Substantia nigra (tissue), 51 donors: ENCODE measurements at places on chromosomes 1 and 21.

DNA sequence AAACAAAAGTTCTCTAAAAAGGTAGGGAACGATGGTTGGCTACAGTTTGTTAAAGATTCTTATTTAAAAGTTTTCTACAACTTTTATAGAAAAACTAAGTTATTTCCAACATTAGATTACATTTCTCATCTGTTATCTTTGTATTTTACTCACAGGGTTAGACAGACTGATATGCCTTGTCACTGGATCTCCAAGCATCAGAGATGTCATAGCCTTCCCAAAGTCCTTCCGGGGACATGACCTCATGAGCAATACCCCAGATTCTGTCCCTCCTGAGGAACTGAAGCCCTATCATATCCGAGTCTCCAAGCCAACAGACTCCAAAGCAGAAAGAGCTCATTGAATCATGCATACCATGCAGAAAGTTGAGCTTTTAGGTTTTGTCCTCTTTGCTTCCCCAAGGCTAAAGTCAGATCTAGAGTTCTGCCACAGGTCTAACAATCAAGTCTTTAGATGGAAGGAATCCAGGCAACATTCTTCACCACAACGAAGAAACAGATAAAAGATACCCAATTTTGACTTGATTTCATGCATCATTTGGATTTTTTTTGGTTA lies 10.3 kb downstream of the GAS5 start:
- no peak for DNase-seq

- no peak for DNase-seq
These were observed 33.5 kb downstream of the XKR8 start for GRCh38 chr1:27993241-27993640.

DNA sequence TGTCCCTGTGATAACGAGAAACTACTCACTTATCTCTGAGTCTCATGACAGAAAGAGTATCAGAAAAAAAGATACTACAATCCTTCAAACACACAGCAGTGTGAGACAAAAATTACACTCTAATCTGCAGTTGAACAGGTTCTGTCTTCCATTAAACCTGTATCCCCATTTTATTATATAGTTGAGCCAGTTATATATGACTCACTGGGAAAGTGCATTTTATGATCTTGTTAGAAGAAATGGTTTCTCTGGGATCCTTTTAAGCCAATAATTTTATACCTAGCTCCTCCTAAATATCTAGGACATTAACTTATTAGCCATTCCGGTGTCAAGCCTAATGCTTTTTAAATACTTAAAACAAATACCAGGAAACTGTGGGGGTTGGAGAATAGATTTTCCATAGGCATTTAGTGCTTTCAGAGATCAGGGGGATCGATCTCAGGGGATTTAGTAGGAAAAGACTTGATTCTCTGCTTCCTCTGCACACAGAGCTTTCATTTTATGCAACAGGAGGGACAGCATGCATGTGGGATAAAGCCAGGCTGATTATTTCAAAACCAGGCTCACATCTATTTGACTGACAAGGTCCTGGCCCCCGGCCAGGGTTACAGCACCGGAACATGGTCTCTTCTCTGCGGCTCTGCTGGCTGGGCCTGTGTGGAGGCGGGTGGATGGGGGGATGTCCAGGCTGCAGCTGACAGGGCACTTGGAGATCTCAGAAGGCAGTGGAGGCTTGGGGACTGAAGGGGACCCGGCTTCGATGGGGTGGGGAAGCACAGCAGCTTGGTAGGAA lies 310.6 kb downstream of the DISC1 start:
- no peak for DNase-seq

DNA sequence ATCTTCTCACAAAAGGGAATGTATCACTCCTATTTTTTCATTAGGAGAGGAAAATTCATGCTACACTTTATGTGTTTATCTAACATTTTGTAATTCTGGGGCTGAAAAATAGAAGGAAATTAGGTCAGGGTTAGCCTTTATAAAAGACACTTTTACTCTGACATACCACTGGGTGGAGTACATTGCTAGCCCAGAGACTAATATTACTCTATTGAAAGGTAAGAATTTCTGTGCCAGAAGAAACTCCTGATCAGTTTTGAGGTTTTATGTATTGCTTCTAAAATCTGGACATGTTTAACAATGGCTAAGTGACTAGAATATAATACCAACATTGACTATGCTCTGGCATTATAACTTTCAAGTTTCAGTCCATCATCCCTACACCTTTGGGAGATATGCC lies 724.6 kb downstream of the USP25 start:
- no peak for DNase-seq

DNA sequence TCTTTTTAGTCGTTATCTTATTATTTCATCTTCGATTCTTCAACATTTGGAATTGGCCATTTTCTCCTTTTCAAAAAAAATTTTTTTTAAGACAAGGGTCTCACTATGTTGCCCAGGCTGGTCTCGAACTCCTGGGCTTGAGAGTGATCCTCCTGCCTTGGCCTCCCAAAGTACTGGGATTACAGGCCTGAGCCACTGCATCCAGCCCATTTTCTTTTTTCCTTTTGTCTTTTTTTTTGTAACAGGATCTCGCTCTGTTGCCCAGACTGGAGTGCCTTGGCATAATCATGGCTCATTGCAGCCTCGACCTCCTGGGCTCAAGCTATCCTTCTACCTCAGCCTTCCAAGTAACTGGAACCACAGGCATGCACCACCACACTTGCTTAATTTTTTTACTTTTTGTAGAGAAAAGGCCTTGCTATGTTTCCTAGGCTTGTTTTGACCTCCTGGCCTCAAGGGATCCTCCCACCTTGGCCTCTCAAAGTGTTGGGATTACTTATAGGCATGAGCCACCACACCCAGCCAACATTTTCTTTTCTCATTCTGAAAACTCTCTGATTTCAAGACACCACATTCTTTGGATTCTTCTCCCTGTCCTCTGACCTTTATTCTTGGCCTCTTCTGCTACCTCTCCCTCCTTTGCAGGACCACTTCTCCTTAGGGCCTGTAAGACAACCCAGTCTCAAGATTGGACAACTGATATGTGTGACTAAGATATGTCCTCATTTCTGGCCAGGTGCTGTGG lies 6.0 kb upstream of the MAP1LC3C start:
- no peak for DNase-seq

- DNase-seq, result no peak
These were observed 12.0 kb downstream of the MDM4 start for GRCh38 chr1:204528241-204528640.

GRCh38 chr21:46268371-46268770 lies 17.0 kb downstream of the MCM3AP start:
- no peak for DNase-seq

DNA sequence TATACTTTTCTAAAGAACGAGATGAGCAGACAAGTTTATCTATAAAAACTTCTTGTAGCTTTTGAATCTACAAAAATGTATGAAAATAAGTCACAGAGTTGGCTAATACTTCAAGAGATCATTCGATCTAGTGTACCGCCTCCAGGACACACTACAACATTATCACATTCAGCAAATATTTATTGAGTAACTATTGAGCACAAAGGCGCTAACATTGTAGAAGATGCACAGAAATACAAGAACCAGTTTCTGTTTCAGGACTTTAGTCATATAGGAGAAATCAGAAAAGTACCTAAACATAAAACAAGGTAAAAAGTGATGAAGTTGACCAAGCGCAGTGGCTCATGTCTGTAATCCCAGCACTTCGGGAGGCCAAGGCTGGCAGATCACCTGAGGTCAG lies 20.6 kb downstream of the WASF2 start:
- no peak for DNase-seq

- no peak for DNase-seq
These were observed 142.7 kb downstream of the RUNX1 start for GRCh38 chr21:34906401-34906800.

DNA sequence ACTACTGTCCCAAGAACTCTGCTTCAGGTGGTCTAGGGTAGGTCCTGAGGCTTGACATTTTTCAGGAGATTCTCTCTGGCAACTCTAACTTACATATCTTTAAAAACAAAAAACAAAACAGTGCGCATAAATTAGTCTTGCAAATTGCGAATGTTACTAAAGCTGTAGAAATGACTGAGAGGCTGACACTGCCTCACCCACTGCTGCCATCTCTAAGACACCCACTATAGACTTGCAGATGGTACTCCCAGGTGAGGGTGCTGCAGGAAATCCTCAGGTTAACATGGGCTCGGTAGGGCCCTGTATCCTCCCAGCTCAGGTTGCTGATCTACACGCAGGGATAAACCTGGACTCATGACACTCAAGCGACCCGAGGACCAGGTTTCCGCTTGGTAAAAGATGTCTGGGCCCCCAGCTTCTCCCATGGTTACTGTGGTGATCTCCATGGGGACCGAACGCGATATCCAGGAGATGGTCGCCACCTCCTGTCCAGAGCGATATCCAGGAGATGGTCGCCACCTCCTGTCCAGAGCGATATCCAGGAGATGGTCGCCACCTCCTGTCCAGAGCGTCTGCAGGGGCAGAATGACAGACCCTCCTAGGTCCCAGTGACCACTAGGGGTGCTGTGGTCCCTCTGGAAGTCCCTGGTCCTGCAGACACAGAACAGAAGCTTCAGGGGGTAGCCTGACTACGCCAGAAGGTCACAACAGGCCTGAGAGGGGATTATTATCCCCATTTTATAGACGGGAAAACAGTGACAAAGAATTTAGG lies 16.2 kb upstream of the LY9 start:
- DNase-seq, result no peak

- DNase-seq, result no peak
These were observed 23.1 kb downstream of the DYRK3 start for GRCh38 chr1:206658264-206658980.

DNA sequence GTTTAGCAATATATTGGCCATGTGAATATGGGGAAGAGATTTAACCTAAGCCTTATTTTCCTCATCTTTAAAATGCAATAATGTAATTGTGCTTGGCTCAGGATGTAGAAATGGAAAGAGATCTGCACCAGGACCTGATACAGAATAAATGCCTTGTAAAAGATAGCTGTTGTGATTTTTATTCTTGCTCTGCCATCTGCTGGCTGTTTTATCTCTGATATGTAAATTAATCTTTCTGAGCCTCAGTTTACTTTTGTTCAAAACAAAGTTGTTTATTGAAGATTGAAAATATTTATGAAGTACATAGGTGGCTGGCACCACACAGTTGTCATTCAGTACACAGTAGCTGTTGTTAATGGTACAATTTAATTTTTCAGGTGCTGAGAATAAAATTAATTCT lies 21.9 kb downstream of the ZYG11B start:
- DNase-seq, result no peak

- peak; percentile 44 for DNase-seq
These were observed 4.0 kb upstream of the LACTBL1 start for GRCh38 chr1:22976461-22977243.

DNA sequence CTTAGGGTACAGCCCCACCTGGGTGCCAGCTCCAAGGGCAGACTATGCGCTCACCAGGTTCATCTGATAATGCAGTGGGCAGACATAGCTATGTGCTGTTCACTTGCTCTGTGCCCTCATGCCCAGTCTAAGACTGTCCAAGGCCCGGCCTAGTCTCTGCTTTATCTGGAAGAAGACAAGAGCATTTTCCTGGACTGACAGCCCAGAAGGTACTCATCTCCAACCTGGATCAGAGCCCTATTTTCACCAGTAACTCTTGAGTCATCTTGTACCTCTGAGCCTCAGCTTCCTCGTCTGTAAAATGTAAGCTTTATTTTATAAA lies 28.5 kb upstream of the LRRC8C start:
- DNase-seq, result no peak

- DNase-seq, result no peak
These were observed 125.8 kb downstream of the TOMM20 start for GRCh38 chr1:235002706-235003300.

- DNase-seq, result no peak
These were observed 13.8 kb downstream of the OLFML3 start for GRCh38 chr1:113993072-113993471.

GRCh38 chr1:76580206-76580605 lies 287.1 kb upstream of the ST6GALNAC5 start:
- DNase-seq, result no peak

DNA sequence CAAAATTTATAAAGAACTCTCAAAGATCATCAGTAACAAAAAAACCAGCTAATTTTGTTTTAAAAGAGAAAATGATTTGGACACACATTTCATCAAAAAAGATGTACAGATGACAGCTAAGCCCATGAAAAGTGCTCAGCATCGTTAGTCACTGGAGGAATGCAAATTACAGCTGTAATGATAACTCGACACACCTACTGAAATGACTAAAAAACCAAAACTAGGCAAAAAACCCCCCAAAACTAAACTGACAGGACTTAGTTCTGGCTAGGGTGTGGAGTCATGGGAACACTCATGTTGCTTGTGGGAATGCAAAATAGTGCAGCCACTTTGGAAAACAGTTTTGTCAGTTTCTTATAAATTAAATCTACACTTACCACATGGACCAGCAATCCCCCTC lies 59.5 kb downstream of the CNIH3 start:
- no peak for DNase-seq

DNA sequence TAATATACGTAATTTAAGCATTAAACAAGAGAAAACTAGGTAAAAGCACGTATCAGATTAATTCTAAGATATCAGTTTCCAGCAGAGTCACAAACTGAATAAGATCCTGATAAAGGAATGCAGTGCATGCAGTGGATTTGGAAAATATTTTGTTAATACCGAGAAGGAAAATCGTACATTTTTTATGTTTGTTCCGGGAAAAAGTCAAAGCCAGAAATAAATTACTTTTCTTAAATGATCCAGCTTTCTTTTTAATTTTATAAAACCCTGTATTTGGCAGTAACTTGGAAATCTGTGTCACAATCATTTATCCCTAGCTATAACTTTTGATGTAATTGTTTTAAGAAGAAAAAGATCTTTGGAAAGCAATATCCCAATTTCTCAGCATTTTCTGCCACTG lies 955 bp downstream of the PALMD start:
- no peak for DNase-seq

- no peak for DNase-seq
These were observed 7.1 kb upstream of the DDI2 start for GRCh38 chr1:15610167-15610566.

GRCh38 chr1:32611859-32612188 lies 38.5 kb downstream of the ZBTB8OS start:
- no peak for DNase-seq

DNA sequence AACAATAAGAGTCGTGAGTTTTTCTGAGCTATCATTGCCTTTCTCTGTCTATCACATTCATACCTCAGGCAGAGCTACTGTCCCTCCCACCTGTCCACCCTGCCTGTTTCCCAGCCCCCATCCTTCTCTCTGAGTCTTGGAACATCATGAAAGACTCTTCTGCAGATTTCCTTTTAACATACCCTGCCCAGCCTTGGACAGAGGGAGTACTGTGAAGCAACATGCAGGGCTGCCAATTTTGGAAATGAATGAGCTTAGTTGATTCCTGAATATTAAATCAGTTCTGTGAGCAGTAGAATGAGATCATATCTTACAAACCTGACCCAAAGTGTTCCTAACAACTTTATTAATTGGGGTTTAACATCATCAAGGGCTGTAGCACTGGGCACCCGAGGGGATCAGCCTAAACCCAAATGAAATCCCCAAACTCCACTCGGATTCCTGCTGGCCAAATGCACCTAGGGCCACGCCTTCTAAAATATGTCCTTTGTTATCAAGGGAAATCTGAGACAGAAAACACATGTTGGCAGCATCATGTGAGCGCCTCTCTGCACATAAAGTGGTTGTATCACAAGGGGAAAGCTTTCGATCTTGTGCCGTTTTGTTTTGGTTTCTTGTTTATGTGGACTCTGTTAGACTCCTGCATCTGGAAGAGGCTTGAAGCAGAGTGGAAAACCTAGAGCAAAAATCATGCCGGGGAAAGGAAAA lies 357.6 kb downstream of the KIF26B start:
- no peak for DNase-seq

GRCh38 chr1:31830511-31830910 lies 14.7 kb upstream of the SPOCD1 start:
- DNase-seq, result no peak
